Uterus (tissue), 4 donors: ENCODE measurements at places on chromosomes 3 and 15.
A peak's percentile ranks its signal among the peaks of the same experiment; 100 is the strongest.

- no peak for DNase-seq
- H3K36me3 ChIP-seq = no peaks in the 10 kb centered on the region
- no peaks in the 10 kb centered on the region for H3K4me1 ChIP-seq
- no peak overlapping the region for H3K4me3 ChIP-seq
- no peak overlapping the region for H3K27ac ChIP-seq
Measured at GRCh38 chr3:140078940-140079339, 144.0 kb downstream of the CLSTN2 start.

- H3K4me1 ChIP-seq = no peaks in the 10 kb centered on the region
- H3K4me3 ChIP-seq = no peak overlapping the region
- no peaks in the 10 kb centered on the region for H3K27me3 ChIP-seq
- H3K36me3 ChIP-seq = no peaks in the 10 kb centered on the region
- no peak overlapping the region for H3K27ac ChIP-seq
Measured at GRCh38 chr3:54251705-54252104, 129.4 kb downstream of the CACNA2D3 start.

GRCh38 chr3:137647179-137647578 lies 116.9 kb upstream of the SOX14 start:
- no peak overlapping the region for H3K4me3 ChIP-seq
- DNase-seq = no peak
- H3K27ac ChIP-seq = no peak overlapping the region
- H3K36me3 ChIP-seq = no peaks in the 10 kb centered on the region
- H3K27me3 ChIP-seq = no peaks in the 10 kb centered on the region

DNA sequence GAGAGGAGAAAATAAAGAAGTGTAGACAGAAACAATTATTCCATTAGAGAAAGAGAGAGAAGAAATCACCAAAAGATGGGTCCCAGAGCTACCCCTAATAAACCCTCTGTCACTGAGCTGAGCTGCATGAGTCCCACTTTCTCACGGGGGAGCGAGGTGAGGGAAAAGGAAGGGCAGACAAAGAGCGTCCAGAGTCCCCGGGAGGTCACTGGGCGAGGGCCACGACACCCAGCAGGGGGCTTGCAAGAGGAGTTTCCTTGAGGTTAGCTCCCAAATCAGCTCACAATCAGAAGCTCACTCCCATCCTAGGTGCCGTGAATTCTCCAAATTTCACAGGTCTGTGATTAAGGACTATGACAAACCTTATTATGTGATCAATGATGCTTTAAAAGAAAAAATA lies 62.3 kb downstream of the XXYLT1 start:
- H3K27me3 ChIP-seq = no peaks in the 10 kb centered on the region
- peak overlapping the region; percentile 93 for H3K27ac ChIP-seq
- H3K4me1 ChIP-seq = peaks cover 10% of the 10 kb centered on the region
- DNase-seq = peak; percentile 11
- H3K36me3 ChIP-seq = no peaks in the 10 kb centered on the region

DNA sequence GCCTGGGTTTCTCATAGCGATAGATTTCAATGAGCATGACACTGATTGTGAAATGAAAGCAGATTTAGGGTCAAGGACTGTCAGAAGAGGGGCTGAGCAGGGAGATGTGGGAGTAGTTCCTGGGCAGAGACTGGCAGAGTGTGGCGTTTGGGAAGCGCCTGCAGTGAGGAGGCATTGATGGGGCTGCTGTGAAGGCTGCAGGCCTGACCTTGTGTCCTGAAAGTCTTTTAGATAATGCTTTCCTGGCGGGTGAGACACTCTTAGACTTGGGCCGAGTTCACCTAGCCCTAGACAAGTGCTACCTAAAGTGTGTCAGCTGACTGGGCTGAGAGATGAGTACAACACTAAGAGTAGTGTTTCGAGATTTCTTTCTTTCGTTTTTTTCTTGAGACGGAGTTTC lies 20.7 kb downstream of the USP13 start:
- no peak overlapping the region for H3K27ac ChIP-seq
- DNase-seq = no peak
- H3K4me1 ChIP-seq = no peaks in the 10 kb centered on the region
- no peaks in the 10 kb centered on the region for H3K27me3 ChIP-seq
- H3K36me3 ChIP-seq = no peaks in the 10 kb centered on the region

- H3K36me3 ChIP-seq = no peaks in the 10 kb centered on the region
- no peak overlapping the region for H3K27ac ChIP-seq
- H3K27me3 ChIP-seq = no peaks in the 10 kb centered on the region
- DNase-seq = no peak
- H3K4me3 ChIP-seq = no peak overlapping the region
Measured at GRCh38 chr3:42085641-42086376, 5.3 kb upstream of the TRAK1 start.

GRCh38 chr3:187931101-187931500 lies 185.8 kb upstream of the BCL6 start:
- H3K27me3 ChIP-seq = no peaks in the 10 kb centered on the region
- H3K36me3 ChIP-seq = no peaks in the 10 kb centered on the region
- no peak overlapping the region for H3K4me3 ChIP-seq

DNA sequence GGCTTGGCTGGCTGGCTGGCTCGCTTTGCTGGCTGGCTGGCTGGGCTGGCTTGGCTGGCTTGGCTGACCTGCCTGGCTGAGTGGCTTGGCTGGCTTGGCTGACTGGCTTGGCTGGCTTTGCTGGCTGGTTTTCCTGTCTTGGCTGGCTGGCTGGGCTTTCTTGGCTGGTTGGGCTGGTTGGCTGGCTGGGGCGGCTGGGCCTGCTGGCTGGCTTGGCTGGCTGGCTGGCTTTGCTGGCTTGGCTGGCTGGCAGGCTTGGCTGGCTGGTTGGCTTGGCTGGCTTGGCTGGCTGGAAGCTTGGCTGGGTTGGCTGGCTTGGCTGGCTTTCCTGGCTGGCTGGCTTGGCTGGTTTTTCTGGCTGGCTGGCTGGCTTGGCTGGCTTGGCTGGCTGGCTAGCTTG lies 435.6 kb downstream of the GOLGA6L6 start:
- H3K27me3 ChIP-seq = no peaks in the 10 kb centered on the region
- no peak overlapping the region for H3K4me3 ChIP-seq
- H3K36me3 ChIP-seq = no peaks in the 10 kb centered on the region
- H3K4me1 ChIP-seq = no peaks in the 10 kb centered on the region
- no peak for DNase-seq

- peak; percentile 80 for DNase-seq
- H3K27ac ChIP-seq = peak within 1 kb of the TSS; percentile 94
- no peaks in the 10 kb centered on the region for H3K36me3 ChIP-seq
- H3K27me3 ChIP-seq = no peaks in the 10 kb centered on the region
Measured at GRCh38 chr3:191328962-191329653, at the start of gene CCDC50. Gene CCDC50 (plus strand): TSS chr3:191329394. CDS start chr3:191329675, 281 bp downstream.

GRCh38 chr3:100045696-100046095 lies 68.6 kb downstream of the FILIP1L start:
- no peaks in the 10 kb centered on the region for H3K27me3 ChIP-seq
- peaks cover 13% of the 10 kb centered on the region for H3K4me1 ChIP-seq
- no peak overlapping the region for H3K4me3 ChIP-seq

DNA sequence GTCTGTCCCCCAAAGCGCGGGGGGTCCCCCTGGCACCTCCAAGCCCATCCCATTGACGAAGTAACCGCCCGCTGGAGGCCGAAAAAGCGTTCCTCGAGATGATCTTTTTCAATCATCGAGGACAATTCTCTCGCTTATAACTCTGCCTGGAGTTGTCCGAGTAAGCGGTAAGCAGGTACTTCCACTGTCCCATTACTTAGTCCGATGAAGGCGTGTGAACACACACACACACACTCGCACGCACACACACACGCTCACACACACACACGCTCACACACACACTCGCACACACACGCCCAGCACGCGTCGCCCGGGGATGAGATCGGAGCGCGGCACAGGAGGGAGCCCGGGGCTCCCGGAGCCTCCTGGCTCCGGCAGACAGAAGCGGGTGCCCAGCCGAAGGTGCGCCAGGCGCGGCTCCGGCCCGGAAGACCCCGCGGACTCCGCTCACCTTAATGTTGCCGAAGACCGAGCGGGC lies 430 bp downstream of the SLCO2A1 start:
- H3K27me3 ChIP-seq = no peaks in the 10 kb centered on the region
- H3K4me1 ChIP-seq = no peaks in the 10 kb centered on the region
- H3K36me3 ChIP-seq = no peaks in the 10 kb centered on the region
- peak overlapping the region; percentile 56 for H3K4me3 ChIP-seq
- DNase-seq = no peak
- peak overlapping the region; percentile 74 for H3K27ac ChIP-seq

- no peak for DNase-seq
- H3K4me3 ChIP-seq = no peak overlapping the region
- no peaks in the 10 kb centered on the region for H3K4me1 ChIP-seq
- H3K36me3 ChIP-seq = no peaks in the 10 kb centered on the region
- no peaks in the 10 kb centered on the region for H3K27me3 ChIP-seq
- no peak overlapping the region for H3K27ac ChIP-seq
Measured at GRCh38 chr15:27742751-27743477, 356.2 kb downstream of the OCA2 start.

GRCh38 chr3:127535901-127536829 lies 54.4 kb downstream of the TPRA1 start:
- H3K27ac ChIP-seq = no peak overlapping the region
- H3K4me3 ChIP-seq = no peak overlapping the region
- H3K27me3 ChIP-seq = no peaks in the 10 kb centered on the region

GRCh38 chr3:178851564-178851963 lies 220.0 kb downstream of the ZMAT3 start:
- no peak for DNase-seq
- no peaks in the 10 kb centered on the region for H3K27me3 ChIP-seq
- H3K36me3 ChIP-seq = no peaks in the 10 kb centered on the region
- H3K27ac ChIP-seq = no peak overlapping the region
- H3K4me1 ChIP-seq = no peaks in the 10 kb centered on the region

DNA sequence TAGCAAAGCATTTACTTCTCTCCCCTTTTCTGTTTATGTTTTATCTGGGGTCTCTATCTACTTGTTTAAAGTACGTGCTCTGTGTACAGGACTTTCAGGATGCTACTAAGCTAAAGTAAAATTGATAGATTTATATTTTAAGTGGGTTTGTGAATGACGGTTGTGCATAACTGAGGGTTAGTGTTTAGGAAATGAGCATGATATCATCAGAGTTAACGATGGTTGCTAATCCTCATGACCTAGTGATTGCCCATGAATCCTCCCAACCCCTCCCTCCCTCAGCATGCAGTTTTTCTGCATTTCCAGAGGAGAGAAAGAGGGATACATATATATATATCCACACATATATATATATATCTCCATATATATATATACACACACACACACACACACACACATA lies 957.2 kb downstream of the TUSC7 start:
- H3K27me3 ChIP-seq = no peaks in the 10 kb centered on the region
- no peaks in the 10 kb centered on the region for H3K36me3 ChIP-seq
- no peaks in the 10 kb centered on the region for H3K4me1 ChIP-seq
- H3K27ac ChIP-seq = no peak overlapping the region
- no peak overlapping the region for H3K4me3 ChIP-seq
- no peak for DNase-seq

DNA sequence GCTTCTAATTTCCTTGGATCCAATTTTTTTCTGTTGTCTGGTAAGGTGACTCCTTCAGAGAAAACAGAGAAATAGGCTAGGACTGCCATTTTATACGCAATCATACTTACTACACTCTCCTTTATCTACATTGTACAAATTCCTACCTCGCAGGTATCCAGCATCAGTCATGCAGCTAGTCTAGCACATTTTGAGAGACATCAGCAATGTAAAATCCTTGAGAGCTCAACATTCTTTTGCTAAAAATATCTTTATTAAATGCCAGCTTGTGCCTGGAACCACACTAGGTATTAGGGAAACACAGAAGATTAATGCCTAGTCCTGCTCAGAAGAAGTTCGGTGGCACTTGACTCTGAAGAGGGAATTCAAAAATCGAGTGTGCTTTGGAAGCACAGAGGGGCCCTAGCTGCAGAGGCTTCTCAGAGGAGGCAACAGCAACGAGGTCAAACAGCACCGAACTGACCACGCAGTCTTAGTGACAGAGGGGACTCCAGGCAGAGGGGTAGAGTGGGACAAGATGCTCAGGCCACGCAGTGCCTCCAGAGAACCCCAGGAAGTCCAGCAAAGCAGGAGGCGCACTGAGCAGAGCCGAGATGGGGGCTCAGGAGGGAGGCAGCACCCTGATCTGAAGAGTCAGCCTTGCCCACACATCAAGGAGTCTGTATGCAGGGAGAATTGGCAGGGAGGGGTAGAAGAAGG lies 3.5 kb downstream of the FAM174B start:
- no peaks in the 10 kb centered on the region for H3K27me3 ChIP-seq
- H3K4me3 ChIP-seq = no peak overlapping the region
- H3K4me1 ChIP-seq = no peaks in the 10 kb centered on the region
- no peak for DNase-seq
- no peaks in the 10 kb centered on the region for H3K36me3 ChIP-seq

DNA sequence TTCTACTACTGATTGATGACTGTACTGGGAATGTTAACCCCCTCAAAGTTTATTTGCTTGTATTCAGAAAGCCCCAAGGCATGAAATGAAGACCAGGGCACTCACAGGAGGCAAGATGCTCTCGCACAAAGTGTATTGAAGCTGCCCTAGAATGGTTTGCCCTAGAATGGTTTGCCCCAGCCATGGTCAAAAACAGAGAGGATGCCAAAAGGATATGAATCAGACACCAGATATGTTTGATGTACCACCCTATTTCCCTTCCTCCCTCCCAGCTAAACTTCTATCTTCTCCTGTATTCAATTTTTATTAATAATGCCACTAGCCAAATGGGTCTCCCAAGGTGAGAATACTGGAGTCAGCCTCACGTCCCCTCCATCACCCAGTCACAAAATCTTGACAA lies 101.3 kb downstream of the TMCO5A start:
- no peaks in the 10 kb centered on the region for H3K36me3 ChIP-seq
- no peaks in the 10 kb centered on the region for H3K4me1 ChIP-seq
- no peak overlapping the region for H3K4me3 ChIP-seq
- no peak overlapping the region for H3K27ac ChIP-seq
- H3K27me3 ChIP-seq = no peaks in the 10 kb centered on the region

DNA sequence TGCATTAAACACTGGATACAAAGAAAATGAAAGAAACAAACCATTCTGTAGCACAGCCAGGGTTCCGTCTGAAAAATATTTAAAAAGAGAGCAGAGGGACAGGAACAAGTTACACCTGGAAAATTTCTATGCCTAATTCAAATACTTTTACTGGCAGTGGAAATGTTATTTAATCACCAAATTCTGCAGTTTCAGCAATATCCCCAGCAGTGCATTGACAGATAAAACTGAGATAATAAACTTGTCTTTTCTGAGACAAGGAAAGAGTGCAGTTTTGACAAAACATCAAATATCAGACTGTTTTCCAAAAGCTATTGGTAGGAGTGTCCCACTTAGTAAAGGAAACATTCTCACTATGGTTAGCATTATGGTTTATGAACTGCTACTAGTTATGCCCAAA lies 173.4 kb upstream of the FAM3D start:
- H3K4me3 ChIP-seq = no peak overlapping the region
- no peaks in the 10 kb centered on the region for H3K27me3 ChIP-seq
- H3K36me3 ChIP-seq = no peaks in the 10 kb centered on the region

DNA sequence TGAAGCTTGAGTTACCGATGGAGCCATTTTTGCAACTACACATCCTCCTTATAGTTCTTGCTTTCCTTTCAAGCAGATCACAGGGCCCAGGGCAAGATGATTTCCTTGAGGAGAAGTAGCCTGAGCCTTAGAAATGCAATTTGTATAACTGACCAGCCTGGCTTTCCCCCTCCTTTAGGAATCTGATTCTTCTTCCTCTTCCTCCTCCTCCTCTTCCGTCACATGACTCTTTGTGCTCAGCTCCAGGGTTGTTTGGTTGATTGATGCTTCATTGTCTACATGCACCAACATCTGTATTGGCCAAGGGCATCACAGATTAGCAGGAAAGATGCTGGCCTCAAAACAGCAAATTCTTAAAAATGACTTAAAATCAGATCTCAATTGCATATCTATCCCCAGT lies 3.3 kb downstream of the SNAPC5 start:
- no peak overlapping the region for H3K27ac ChIP-seq
- DNase-seq = no peak
- no peaks in the 10 kb centered on the region for H3K27me3 ChIP-seq
- H3K4me1 ChIP-seq = peaks cover 5% of the 10 kb centered on the region

GRCh38 chr15:48120745-48121144 lies at the start of gene SLC24A5:
Gene SLC24A5 (plus strand): TSS chr15:48120990. CDS start chr15:48121045, 55 bp downstream.
- no peaks in the 10 kb centered on the region for H3K4me1 ChIP-seq
- no peaks in the 10 kb centered on the region for H3K36me3 ChIP-seq
- DNase-seq = no peak
- H3K4me3 ChIP-seq = no peak within 1 kb of the TSS
- no peaks in the 10 kb centered on the region for H3K27me3 ChIP-seq
